CD4-positive, alpha-beta T cell treated with Interleukin-1 beta for 1 hour (primary cell): ENCODE measurements at places on chromosomes 7 and 10.

GRCh38 chr10:74824184-74824899, 2.1 kb upstream of the KAT6B start:
- peak; percentile 10 for DNase-seq

DNA sequence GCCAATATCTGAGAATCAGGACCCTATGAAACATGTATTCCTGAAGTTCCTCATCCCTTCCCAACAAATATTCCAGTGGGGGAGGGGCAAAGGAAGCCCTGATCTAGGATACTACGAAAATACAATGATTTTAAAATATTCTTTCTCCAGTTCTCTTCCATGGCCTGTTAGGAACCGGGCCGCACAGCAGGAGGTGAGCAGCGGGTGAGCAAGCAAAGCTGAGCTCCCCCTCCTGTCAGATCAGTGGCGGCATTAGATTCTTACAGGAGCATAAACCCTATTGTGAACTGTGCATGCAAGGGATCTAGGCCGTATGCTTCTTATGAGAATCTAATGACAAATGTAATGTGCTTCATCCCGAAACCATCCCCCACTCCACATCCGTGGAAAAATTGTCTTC, 370.8 kb downstream of the WDR11 start:
- DNase-seq, result no peak

DNA sequence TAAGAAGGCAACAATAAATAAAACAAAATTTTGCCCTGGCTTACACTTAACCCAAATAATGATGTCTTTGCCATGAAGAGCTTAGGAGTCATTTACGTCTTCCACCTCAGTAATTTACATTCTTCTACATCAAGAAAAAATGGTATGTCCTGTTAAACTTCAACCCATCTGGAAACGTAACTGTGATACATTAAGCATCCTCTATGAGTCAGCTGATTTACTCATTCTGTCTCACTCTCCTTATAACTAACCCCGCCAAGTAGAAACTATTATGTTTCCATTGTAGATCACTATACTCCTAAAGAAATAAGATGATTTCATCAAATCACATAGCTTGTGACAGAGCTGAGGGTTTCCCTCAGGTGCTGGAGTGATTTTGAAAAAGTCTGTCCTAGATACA, 330.7 kb downstream of the CDC14C start:
- DNase-seq, result no peak

GRCh38 chr10:112526906-112527305, 79.9 kb downstream of the VTI1A start:
- no peak for DNase-seq

GRCh38 chr7:26507108-26507987, 215.7 kb downstream of the SNX10 start:
- no peak for DNase-seq

- DNase-seq, result no peak
These were observed 61.4 kb upstream of the STEAP1B start for GRCh38 chr7:22561321-22561811.

- no peak for DNase-seq
These were observed 546.2 kb downstream of the SORCS3 start for GRCh38 chr10:105187243-105187642.

GRCh38 chr10:78205457-78206016, 171.9 kb downstream of the RPS24 start:
- no peak for DNase-seq

DNA sequence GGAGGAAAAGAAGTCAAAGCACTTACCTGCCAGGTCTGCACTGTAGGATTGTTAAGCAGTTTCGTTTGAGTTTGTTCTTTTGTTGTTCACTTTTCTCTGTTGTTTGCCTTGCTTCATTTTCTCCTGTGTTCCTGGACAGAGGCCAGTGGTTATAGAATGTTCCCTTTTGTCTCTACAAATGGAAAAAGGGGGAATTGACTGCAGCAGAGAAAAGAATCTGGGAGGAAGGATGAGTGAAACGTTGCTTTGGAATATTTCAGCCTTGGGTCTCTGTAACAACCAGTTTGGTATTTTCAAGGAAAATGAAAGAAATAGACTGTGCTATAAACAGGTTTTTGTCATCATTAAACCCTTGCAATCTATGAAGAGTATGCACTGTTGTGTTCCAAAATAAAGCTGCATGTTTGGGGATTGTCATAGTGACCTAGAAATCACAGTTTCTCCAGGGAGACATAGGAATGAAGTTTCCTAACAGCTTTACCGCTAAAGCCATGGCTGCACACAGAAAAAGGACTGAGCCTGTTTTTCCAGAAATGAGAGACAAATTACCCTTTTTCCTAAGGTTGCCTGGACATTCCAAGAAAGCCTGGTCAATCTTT, 60.8 kb upstream of the HABP2 start:
- DNase-seq, result no peak
